NCI-H187 (cell line): ENCODE measurements at places on chromosomes 1 and 21.

DNA sequence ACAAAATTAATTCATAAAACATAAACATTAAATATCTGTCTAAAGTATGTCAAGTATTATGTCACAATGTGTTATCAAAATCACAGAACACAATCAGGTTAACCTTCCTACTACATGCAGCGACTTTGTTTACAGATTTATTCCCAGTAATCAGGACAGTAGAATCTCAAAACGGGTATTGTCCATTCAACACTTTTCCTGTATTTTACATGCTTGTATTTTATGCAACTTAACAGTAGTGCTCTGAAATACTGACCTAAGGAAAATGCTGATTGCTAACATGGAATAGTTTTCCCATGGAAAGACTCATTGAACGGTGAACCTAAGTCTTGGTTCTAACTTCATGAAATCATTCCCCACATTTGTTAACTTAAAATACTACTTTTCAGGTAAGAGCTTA, 2.3 kb downstream of the SERBP1 start:
- DNase-seq = no peak

DNA sequence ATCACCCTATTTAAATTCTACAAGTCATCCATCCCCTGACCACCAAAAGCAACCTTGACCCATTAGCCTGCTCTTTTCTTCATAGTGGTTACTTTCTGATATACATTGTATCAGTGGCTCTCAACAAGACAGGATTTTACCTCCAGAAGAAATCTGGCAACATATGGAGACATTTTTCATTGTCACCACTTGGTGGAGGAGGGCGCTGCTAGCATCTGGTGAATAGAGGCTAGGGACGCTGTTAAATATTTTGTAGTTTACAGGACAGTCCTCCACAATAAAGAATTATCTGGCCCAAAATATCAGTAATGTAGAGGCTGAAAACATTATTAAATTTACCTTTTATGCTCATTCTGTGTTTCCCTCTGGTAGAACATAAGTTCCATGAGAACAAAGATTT, 6.1 kb downstream of the HSPA13 start:
- DNase-seq = no peak

GRCh38 chr1:68338081-68338480, 105.8 kb upstream of the WLS start:
- no peak for DNase-seq

GRCh38 chr1:59142311-59143132, 154.4 kb upstream of the FGGY start:
- DNase-seq = no peak

- DNase-seq = no peak
Observed at GRCh38 chr1:184698016-184698415, 56.6 kb downstream of the EDEM3 start.

DNA sequence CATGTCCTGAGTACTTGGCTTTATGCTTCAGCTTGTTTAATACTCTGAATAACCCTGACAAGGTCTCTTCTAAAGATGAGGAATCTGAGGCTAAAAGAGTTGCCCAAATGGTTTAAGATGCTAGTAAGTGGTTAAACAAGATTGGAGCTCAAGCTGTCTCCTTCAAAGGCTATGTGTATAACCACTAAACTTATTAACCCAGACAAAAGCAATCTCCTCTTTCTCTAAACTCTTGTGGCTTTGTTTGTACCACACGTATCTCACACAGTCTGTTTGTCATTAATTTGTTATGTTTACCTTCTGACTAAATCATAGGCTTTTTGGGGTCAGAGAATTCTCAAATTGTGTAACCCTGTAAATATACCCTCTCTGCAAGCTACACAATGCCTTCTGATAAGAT, 89.9 kb downstream of the HMCN1 start:
- no peak for DNase-seq

GRCh38 chr1:17119773-17120480, 676 bp upstream of the PADI2 start:
- no peak for DNase-seq

DNA sequence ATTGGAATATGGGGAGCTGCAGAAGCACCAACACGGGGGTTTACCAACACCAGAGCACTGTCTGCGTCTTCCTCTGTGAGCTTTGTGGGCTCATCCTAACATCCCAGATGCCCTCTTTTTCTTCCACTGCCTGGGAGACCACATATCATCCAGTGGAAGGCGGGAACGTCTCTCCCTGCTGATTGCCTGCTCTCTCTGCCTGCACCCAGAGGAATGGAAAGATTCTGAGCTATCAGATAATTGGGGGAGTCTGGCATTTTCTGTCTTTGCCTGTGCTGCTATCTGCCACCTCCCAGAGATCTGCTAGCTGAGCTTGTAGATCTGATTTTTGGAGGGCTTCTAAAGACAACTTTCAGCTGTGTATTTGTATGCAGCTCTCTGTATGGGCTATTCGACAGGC, 166.2 kb upstream of the PLXNA2 start:
- no peak for DNase-seq

DNA sequence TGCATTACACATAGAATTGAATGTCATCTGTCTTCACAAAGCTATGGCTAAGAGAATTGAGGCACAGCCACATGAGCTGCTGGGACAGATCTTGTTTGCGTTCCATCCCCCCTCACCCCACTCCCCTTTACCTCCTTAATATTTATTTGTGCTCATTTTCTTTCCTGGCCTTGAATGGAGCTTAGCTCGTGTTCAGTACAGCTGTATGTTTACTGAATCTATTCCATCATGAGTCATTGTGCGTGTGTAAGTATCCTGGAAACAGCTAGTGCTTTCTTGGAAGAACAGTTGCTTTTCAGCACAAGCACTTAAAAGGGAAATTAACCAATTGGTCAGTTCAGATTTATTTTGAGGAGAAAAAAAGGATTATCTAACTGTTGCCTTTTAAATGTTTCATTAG, 14.7 kb downstream of the PROX1 start:
- DNase-seq = no peak

DNA sequence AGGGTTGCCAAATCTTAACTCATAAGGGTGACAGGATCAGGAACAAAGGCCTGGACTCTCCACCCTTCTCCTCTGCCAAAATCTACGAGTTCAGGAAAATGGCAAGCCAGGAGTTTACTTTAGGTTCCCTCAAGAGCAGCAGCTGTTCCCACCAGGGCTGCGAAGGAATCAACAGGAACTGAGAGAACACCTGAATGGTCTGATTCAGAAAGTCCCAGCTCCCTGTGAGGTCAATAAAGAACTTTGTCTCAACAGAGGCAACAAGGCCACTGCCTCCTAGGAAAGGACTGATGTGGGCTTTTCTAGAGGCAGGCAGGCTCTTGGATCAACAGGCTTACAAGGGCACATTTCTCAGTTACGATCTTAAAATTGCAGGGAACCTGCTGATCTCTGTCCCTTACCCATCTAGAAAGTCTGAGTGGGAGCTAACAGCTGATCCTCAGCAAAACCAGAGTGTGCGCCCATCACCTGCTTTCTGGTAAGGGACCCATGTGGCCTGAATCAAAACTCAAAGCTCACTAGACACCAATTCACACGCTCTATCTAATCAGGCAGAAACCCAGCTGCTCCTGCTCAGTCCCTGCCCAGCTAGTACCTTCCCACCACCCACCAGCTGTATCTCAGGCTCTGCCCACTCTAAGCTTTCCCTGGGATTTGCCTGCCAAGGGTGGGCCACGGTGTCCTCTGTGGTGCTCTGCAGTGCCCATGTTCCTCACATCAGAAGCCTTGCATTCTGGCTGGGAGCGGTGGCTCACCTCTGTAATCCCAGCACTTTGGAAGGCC, 83.1 kb downstream of the CAPZB start:
- no peak for DNase-seq

- DNase-seq = no peak
Observed at GRCh38 chr1:235571482-235571881, 67.2 kb upstream of the B3GALNT2 start.

GRCh38 chr1:43065191-43065590, 106.5 kb upstream of the SLC2A1 start:
- DNase-seq = no peak

DNA sequence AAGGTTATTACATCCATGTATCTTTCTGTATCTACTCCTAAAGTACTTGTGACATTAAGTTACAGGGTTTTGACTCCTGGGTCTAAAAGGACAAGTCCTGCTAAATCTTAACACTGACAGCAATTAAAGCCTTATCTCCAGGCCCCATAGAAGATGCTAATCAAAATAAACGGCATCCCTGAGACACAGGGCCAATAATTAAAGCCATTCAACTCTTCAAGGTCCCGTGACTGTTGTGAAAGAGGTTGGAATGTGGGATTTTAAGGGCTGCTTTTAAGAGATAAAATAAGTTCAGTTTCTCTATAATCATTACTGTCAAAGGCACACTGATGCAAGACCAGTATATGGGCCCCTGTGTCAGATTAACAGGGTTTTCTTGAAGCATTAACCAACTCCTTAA, 8.3 kb downstream of the DNAI4 start:
- no peak for DNase-seq

GRCh38 chr1:234725177-234726132, 115.5 kb upstream of the IRF2BP2 start:
- DNase-seq = no peak

- no peak for DNase-seq
Observed at GRCh38 chr1:175355414-175355813, 162.8 kb upstream of the KIAA0040 start.

- DNase-seq = no peak
Observed at GRCh38 chr21:42047821-42048613, 23.1 kb upstream of the UMODL1 start.

GRCh38 chr1:116268211-116268610, 104.8 kb upstream of the ATP1A1 start:
- no peak for DNase-seq

DNA sequence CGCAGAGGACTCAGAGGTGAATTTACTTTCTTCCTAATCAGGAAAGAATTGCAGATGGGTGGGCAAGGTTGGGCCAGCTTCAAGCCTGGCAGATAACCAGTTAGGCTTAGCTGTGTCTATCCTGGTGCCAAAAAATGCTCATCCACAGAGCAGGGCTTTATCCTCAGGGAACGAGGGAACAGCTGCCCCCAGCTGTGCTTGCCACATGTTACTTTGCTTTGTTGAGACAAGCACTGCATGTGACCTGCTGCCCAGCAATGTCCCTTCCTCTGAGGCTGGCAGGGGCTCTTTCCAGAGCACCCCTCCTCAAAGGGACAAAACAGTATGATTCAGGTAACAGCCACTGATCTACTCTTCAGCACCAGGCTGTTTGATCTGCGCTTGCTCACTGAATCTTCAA, 505.1 kb upstream of the USP24 start:
- DNase-seq = no peak

DNA sequence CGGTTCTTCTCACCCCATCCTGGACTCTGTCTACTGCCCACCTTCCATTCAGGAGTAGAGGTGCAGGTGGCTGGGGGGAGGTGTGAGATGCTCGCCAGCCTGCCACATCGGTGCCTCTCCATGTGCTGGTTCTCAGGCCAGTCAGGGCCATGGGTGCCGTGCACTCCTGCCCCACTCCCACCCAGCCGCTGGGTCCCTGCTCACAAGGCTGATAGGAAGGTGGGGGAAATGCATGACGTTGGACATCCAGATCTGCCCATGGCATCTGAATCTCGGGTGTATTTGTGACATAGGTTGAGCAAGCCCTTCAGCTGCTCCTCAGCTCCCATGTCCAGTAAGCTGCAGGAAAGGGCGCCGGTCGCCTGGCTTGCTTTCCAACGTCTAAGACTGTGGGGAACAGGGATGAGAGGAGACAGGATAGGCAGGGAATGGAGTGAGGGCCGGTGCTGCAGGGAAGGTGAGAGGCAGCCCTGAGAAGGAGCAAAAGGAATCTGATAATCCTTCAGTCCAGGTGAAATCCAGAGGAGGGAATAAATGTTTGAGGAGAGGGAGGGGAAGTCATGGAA, 11.8 kb downstream of the S100A7A start:
- no peak for DNase-seq

DNA sequence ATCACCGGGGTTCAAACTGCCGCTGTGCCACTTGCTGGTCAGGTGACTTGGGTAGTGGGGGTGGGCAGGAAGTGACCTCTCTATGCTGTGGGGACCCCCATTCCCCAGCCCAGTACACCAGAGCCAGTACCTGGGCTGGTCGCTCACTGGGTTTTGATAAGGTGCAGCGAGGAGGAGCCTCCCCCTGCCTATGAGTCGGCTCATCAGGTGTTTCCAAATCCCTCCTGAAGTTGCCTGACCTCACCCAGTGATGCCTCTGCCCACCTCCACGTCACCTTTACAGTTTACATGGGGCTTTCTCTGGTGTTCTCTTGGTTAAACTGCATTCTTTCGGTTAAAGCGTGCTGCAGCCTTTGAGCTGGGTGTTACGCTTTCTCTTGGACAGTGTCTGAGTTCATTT, 58.2 kb downstream of the ARHGEF10L start:
- DNase-seq = no peak

- DNase-seq = no peak
Observed at GRCh38 chr1:109040627-109040988, 1.3 kb downstream of the WDR47 start.

DNA sequence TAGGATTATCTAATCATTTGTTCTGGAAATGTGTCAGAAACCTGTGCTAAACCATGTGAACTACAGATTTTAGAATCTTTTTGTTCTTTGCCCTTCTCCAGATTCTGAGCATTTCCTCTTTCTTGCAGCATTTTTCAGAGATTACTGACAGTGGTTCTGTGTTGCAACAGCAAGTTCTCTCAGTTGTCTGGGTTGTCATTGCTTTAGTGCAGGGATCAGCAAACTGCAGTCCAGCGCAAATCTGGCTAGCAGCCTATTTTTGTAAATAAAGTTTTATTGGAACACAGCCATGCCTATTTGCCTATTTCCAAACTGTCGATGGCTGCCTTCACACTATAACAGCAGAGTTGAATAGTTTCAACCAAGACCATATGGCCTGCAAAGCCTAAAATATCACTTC, 66.3 kb upstream of the LRRC8D start:
- no peak for DNase-seq

GRCh38 chr21:46517361-46517760, 58.7 kb downstream of the DIP2A start:
- no peak for DNase-seq

- peak; percentile 63 for DNase-seq
Observed at GRCh38 chr1:151372058-151372934, at the start of gene SELENBP1. Gene SELENBP1 (minus strand): TSS chr1:151372705. CDS start chr1:151372641, 64 bp downstream.

DNA sequence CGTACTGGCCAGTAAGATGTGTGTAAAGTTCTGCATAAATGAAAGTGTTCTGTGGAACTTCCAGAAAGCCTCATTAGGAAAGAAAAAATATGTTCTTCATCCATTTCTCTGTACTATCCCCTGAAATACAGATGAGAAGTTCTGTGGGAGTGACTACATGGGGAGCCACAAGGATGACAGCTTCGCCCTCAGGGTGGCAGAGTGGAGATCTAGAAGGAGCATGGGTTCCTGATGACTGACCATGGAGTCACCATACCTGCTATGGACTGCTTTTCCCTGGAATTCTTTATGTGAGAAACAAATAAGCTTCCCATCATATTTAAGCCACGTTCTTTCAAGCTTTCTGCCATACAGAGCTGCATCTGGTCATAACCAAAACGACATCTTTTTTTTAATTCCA, 113.9 kb upstream of the RGS1 start:
- DNase-seq = no peak

- no peak for DNase-seq
Observed at GRCh38 chr1:69312055-69312732, 255.5 kb upstream of the LRRC7 start.

DNA sequence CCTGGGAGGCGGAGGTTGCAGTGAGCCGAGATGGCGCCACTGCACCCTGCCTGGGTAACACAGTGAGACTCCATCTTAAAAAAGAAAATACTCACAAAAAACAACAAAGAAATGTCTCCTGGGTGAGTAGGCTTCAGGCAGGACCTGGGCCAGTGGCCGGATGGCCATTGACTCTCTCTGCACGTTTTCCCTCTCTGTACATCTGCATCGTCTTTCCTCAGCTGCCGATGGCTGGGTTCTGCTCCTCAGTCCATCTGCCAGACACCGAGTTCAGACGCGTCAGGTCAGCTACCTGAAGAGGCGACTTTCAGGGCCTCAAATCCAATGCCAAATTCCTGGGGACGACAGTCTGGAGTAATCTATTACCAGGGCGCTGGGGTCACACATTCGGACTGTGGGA, 199.3 kb downstream of the CAMTA1 start:
- DNase-seq = no peak
